CD4-positive, alpha-beta memory T cell (primary cell): ENCODE measurements at places on chromosomes 5 and 9.

DNA sequence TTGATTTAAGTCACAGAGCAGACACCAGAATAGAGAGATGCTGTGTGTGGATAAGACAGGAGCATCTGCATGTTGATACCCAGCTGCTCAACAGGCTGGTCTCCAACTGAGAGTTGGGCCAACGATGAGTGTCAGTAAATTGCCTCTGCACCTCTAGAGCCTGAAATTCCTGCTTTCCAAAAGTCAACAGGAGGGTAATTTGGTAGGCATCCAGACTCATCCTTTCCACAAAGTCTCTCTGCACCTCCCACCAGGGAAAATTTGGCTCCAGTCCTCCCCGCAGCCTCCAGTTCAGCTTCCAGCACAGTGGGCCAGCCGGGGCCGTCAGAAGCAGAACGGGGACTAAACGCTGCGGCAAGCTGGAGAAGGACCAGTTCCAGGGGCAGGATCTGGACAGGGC lies 136.9 kb downstream of the RFK start:
- no peak overlapping the region for H3K27ac ChIP-seq
- H3K36me3 ChIP-seq: no peaks in the 10 kb centered on the region
- no peaks in the 10 kb centered on the region for H3K4me1 ChIP-seq
- DNase-seq: no peak
- no peak overlapping the region for H3K4me3 ChIP-seq

- no peaks in the 10 kb centered on the region for H3K4me1 ChIP-seq
- no peak overlapping the region for H3K27ac ChIP-seq
- no peak for DNase-seq
- no peaks in the 10 kb centered on the region for H3K36me3 ChIP-seq
- no peak overlapping the region for H3K4me3 ChIP-seq
Measured at GRCh38 chr5:6498968-6499367, 50.3 kb downstream of the UBE2QL1 start.

- H3K27me3 ChIP-seq: no peaks in the 10 kb centered on the region
- peak; percentile 32 for DNase-seq
- no peaks in the 10 kb centered on the region for H3K36me3 ChIP-seq
- no peak overlapping the region for H3K4me3 ChIP-seq
- H3K4me1 ChIP-seq: peaks cover 27% of the 10 kb centered on the region
Measured at GRCh38 chr5:57499262-57500050, 16.8 kb upstream of the ACTBL2 start.

GRCh38 chr9:23849379-23850035 lies 23.5 kb upstream of the ELAVL2 start:
- H3K36me3 ChIP-seq: no peaks in the 10 kb centered on the region
- H3K27me3 ChIP-seq: no peaks in the 10 kb centered on the region
- no peaks in the 10 kb centered on the region for H3K4me1 ChIP-seq
- no peak overlapping the region for H3K4me3 ChIP-seq

GRCh38 chr9:90457386-90458190 lies 185.0 kb downstream of the DIRAS2 start:
- DNase-seq: no peak
- no peaks in the 10 kb centered on the region for H3K27me3 ChIP-seq
- no peak overlapping the region for H3K27ac ChIP-seq
- H3K36me3 ChIP-seq: no peaks in the 10 kb centered on the region
- H3K4me3 ChIP-seq: no peak overlapping the region

DNA sequence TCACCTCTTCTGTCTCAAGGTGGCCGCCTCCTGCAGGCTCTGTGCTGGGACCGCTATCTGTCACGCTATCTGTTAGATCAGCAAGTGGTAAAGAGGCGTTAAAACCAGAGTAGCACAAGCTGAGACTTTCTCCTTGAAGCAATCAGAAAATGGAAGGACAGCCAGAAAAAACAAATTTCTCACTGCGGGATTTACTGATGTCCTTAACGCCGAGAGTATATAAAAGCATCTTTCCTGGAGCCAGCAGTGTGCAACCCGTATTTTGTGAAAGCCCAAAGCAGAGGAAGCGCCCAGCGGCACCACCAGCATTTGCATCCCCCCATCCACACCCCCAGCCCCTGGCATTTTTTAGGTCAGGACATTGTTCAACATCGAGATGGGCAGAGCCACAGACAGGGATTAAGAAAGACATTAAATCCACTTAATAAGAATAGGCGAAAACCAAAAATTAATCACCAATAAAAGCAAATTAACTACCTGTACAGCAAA lies 48.6 kb downstream of the DUSP1 start:
- no peak overlapping the region for H3K27ac ChIP-seq
- DNase-seq: peak; percentile 74
- no peaks in the 10 kb centered on the region for H3K36me3 ChIP-seq
- no peaks in the 10 kb centered on the region for H3K27me3 ChIP-seq

GRCh38 chr5:68260467-68260866 lies 44.9 kb downstream of the PIK3R1 start:
- no peak overlapping the region for H3K4me3 ChIP-seq
- H3K27me3 ChIP-seq: no peaks in the 10 kb centered on the region
- H3K36me3 ChIP-seq: no peaks in the 10 kb centered on the region
- no peak for DNase-seq
- peaks cover 90% of the 10 kb centered on the region for H3K4me1 ChIP-seq

- H3K27ac ChIP-seq: no peak overlapping the region
- no peak for DNase-seq
- no peaks in the 10 kb centered on the region for H3K27me3 ChIP-seq
- no peaks in the 10 kb centered on the region for H3K36me3 ChIP-seq
- no peak overlapping the region for H3K4me3 ChIP-seq
- H3K4me1 ChIP-seq: no peaks in the 10 kb centered on the region
Measured at GRCh38 chr5:40717281-40717680, 37.6 kb downstream of the PTGER4 start.

- peaks cover 48% of the 10 kb centered on the region for H3K36me3 ChIP-seq
- H3K4me1 ChIP-seq: no peaks in the 10 kb centered on the region
- H3K27me3 ChIP-seq: no peaks in the 10 kb centered on the region
- no peak for DNase-seq
- no peak overlapping the region for H3K27ac ChIP-seq
- no peak overlapping the region for H3K4me3 ChIP-seq
Measured at GRCh38 chr5:143297756-143298155, 105.7 kb downstream of the NR3C1 start.

- H3K4me1 ChIP-seq: no peaks in the 10 kb centered on the region
- H3K36me3 ChIP-seq: peaks cover 19% of the 10 kb centered on the region
- no peak overlapping the region for H3K27ac ChIP-seq
- H3K4me3 ChIP-seq: no peak overlapping the region
- DNase-seq: no peak
Measured at GRCh38 chr5:176941951-176942350, 42.8 kb upstream of the HK3 start.

GRCh38 chr5:89005990-89006389 lies 123.0 kb upstream of the MEF2C start:
- no peaks in the 10 kb centered on the region for H3K27me3 ChIP-seq
- no peak for DNase-seq
- H3K4me3 ChIP-seq: no peak overlapping the region
- H3K36me3 ChIP-seq: no peaks in the 10 kb centered on the region
- no peaks in the 10 kb centered on the region for H3K4me1 ChIP-seq
- H3K27ac ChIP-seq: no peak overlapping the region

GRCh38 chr5:154664869-154665268 lies 90.3 kb upstream of the LARP1 start:
- H3K4me3 ChIP-seq: no peak overlapping the region
- H3K4me1 ChIP-seq: no peaks in the 10 kb centered on the region
- no peak for DNase-seq
- H3K27me3 ChIP-seq: no peaks in the 10 kb centered on the region
- H3K36me3 ChIP-seq: no peaks in the 10 kb centered on the region
- no peak overlapping the region for H3K27ac ChIP-seq

DNA sequence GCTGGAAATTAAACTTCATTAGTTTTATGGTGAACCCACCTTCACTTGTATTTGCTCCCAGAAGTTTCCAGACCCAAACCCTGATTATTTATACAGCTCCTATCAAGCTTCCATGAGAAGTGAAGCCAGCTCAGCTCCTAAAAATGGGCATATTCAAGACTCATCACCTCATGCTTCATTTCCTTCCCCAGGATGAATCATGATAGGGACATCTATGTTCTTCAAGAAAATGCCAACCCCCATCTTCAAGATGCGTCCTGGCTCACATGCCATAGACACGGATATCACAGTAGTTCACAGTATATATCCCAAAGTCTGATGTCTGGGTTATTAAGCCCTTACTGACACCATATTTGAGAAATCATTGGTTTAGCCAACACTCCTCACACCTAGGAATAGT lies 217.6 kb downstream of the NPR3 start:
- H3K27me3 ChIP-seq: no peaks in the 10 kb centered on the region
- H3K4me1 ChIP-seq: no peaks in the 10 kb centered on the region
- no peak overlapping the region for H3K27ac ChIP-seq
- DNase-seq: no peak
- H3K36me3 ChIP-seq: no peaks in the 10 kb centered on the region

GRCh38 chr5:154612666-154613065 lies 134.6 kb upstream of the HAND1 start:
- H3K36me3 ChIP-seq: no peaks in the 10 kb centered on the region
- peaks cover 9% of the 10 kb centered on the region for H3K27me3 ChIP-seq
- H3K4me1 ChIP-seq: peaks cover 8% of the 10 kb centered on the region
- no peak overlapping the region for H3K4me3 ChIP-seq
- no peak overlapping the region for H3K27ac ChIP-seq

DNA sequence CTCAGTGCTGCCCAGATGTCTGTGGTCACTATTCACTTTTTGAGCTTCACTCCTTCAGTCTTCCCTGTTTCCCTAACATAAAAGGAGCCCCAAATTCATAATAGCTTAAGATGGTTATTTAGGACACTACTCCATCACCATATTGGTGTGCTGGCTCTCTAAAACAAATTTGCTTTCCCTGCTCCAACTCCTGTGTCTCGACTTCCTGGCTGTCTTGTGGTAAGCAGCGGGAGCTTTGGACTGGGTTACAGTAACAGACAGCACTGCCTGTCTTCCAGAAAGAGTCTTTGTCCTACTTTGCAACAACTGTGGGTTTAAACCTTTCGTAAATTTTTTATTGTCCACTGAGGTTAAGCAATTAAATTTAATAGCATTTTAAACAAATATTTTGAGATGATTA lies 389.4 kb downstream of the CDH9 start:
- H3K36me3 ChIP-seq: no peaks in the 10 kb centered on the region
- H3K4me1 ChIP-seq: no peaks in the 10 kb centered on the region
- H3K4me3 ChIP-seq: no peak overlapping the region
- H3K27me3 ChIP-seq: no peaks in the 10 kb centered on the region
- DNase-seq: no peak

DNA sequence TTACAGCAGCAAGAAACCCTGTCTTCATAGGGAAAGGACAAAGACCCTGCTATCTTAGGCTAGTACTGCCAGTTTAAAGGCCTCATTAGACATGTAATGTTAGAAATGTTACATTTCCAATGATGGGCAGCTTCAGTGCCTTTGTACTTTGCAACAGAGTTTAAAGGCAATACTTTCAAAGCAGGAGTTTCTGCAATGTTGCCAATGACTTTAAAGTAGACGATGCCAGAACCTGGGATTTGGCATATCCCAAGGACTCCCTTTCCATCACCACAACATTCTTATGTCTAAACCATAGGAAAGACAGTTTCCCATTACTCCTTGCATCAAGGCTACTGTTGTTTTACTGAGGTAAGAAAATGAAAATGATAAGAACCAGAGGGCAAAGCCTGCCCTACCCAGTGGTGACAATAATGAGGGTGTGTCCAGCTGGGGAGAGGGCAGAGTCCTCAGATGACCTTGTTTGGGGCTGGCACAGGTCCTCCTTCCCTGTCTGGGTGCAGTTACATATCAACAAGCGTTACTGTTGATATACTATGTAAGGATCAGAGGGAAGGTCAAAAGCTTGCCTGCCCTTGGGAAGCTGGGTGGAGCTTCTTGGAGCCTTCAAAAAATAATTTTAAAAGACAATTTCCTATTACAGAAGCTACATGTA lies 27.5 kb upstream of the MLANA start:
- H3K36me3 ChIP-seq: no peaks in the 10 kb centered on the region
- H3K4me3 ChIP-seq: no peak overlapping the region
- no peaks in the 10 kb centered on the region for H3K4me1 ChIP-seq
- DNase-seq: no peak
- no peaks in the 10 kb centered on the region for H3K27me3 ChIP-seq

GRCh38 chr5:125708583-125708982 lies 714.6 kb upstream of the GRAMD2B start:
- no peaks in the 10 kb centered on the region for H3K36me3 ChIP-seq
- no peaks in the 10 kb centered on the region for H3K27me3 ChIP-seq
- no peak for DNase-seq
- no peak overlapping the region for H3K27ac ChIP-seq

- DNase-seq: no peak
- H3K27ac ChIP-seq: no peak overlapping the region
- no peaks in the 10 kb centered on the region for H3K4me1 ChIP-seq
- no peaks in the 10 kb centered on the region for H3K36me3 ChIP-seq
- H3K4me3 ChIP-seq: no peak overlapping the region
Measured at GRCh38 chr5:79959407-79959806, 31.7 kb downstream of the MTX3 start.

GRCh38 chr9:71446473-71447411 lies 321.6 kb downstream of the CEMIP2 start:
- no peak for DNase-seq
- H3K27me3 ChIP-seq: peaks cover 8% of the 10 kb centered on the region
- no peaks in the 10 kb centered on the region for H3K36me3 ChIP-seq
- no peak overlapping the region for H3K27ac ChIP-seq
- no peak overlapping the region for H3K4me3 ChIP-seq

GRCh38 chr5:124724357-124725039 lies 21.9 kb downstream of the ZNF608 start:
- H3K36me3 ChIP-seq: no peaks in the 10 kb centered on the region
- H3K27me3 ChIP-seq: no peaks in the 10 kb centered on the region
- H3K4me1 ChIP-seq: no peaks in the 10 kb centered on the region
- no peak overlapping the region for H3K27ac ChIP-seq
- H3K4me3 ChIP-seq: no peak overlapping the region

- H3K36me3 ChIP-seq: no peaks in the 10 kb centered on the region
- H3K4me3 ChIP-seq: no peak overlapping the region
- H3K4me1 ChIP-seq: peaks cover 5% of the 10 kb centered on the region
- no peaks in the 10 kb centered on the region for H3K27me3 ChIP-seq
Measured at GRCh38 chr9:124251204-124251603, 6.5 kb upstream of the NEK6 start.

DNA sequence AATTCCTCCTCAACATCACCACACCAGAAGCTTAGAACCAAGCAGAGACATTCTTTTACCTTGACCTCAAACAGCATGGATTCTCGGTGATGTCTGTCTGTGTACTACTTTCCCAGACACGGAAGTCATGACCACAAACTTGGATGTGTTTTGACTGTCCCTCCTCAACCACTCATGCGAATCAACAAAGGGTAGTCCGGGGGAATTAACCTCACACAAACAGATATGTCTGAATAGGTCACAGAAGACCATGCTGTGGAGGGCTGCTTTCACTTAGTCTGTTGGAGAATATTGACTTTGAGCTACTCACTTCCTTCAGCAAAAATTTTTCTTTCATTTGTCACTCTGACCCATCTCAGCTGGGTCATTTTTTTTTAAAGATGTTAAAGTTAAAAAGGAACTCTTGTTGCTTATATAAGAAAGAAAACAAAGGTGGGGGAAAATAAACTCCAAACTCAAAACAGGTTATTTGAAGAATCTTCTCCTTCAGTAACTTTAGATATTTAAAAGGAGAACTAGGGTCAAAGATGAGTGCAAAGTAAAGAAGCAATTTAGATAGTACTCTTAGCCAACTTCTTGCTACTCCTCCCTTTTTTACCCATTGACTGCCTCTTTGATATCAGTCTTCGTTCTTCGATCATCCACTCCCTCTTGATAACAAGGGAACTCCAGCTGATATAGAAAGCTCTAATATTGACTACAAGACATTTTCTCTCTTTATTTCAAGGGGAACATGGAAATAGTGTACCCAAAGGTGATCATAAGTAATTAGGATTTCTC lies 343.4 kb upstream of the CDH6 start:
- no peaks in the 10 kb centered on the region for H3K36me3 ChIP-seq
- H3K4me1 ChIP-seq: no peaks in the 10 kb centered on the region
- no peak overlapping the region for H3K27ac ChIP-seq
